ENCODE measurements at places on chromosomes 12 and 14.

DNA sequence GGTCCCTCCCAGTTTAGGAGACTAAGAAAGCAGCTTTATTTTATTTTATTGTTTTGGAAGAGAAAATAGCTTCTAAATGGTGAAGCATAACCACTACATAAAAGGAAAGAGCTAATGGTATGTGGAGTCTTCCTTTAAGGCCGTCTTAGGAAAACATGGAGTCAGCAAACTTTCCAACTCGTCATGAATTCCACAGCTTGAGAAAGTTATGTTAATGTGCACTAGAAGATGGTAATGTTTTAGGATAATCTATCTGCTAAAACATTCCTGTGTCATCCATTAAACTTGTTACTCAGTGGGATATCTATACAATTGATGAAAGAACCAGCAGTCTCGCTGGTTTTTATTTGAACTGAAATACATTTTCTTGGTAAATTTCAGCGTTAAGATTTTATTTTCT lies 448.4 kb upstream of the SEL1L start:
- DNase-seq = no peak

DNA sequence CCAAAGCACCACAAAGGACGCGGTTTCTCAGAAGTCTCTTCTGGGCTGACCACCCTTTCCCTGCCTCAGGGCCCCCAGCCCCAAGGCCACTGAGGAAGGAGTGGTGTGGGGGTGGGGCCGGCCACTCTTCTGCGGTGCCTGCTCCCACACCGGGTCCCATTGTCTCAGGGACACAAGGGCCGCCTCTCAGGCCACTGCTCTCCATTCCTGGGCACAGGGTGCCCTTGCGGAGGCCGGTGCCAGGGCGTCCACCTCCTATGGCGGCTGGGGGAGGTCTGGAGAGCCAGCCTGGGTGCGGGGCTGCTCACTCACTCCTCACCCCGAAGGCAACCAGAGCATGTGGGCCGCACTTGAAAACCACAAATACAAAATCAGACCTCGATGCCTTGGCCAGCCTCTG lies 44.1 kb downstream of the PRIMA1 start:
- DNase-seq = no peak

DNA sequence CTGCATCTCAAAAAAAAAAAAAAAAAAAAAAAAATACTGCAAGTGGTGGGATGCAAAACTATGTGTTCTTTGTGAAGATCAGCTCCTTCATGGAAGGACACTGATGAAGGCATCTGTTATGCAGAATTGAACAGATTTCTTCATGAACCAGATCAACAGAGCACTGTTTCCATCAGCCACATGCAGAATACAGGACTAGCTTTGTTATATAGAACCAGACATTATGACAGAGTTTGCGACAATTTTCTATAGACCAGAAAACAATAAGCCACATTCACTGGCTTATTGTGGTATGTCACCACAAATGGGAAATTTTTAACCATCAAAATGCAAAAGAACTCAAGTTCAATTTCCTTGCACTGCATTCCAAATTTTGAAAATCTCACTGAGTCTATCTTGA lies 34.7 kb downstream of the CIT start:
- no peak for DNase-seq

GRCh38 chr12:8831116-8831515 lies 8.7 kb downstream of the A2ML1 start:
- no peak for DNase-seq

DNA sequence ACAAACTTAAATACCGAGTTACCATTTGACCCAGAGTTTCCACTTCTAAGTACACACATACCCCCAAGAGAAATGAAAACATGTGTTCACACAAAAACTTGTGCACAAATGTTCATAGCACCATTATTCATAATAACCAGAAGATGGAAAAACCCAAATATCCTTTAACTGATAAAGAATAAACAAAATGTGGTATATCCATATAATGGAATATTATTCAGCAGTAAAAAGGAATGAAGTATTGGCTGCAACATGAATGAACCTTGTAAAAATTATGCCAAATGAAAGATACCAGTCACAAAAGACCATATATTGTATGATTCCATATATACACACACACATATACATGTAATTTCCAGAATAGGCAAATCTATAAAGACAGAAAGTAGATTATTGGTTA lies 116.4 kb downstream of the TAOK3 start:
- no peak for DNase-seq

DNA sequence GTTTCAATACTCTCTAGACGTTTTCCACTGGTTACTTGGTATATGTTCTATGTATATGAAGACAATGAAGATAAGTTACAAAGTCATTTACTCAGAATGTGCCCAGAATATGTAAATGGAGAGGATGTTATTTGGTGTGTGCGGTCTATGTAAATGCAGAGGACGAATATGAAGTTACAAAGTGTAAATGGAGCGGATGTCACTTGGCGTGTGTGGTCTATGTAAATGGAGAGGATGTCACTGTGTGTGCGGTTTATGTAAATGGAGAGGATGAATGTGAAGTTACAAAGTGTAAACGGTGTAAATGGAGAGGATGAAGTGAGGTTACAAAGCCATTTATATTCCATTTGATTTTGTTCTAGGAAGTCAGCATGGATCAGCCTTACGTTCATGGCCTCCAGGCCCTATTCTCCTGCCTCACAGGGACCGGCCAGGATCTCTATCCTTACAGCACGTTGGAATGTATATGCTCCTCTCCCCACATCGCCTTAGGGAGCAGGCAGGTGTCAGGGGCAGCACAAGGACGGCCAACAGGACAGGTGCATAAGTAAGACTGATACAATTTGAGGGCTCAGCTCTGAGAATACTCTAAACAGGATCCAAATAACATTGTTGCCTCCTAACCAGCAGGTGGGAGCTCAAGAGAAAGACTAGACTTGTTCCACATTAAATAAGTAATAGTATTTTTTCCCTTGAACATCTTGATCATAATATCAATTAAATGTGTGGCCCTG lies 42.4 kb downstream of the GLRX5 start:
- no peak for DNase-seq

DNA sequence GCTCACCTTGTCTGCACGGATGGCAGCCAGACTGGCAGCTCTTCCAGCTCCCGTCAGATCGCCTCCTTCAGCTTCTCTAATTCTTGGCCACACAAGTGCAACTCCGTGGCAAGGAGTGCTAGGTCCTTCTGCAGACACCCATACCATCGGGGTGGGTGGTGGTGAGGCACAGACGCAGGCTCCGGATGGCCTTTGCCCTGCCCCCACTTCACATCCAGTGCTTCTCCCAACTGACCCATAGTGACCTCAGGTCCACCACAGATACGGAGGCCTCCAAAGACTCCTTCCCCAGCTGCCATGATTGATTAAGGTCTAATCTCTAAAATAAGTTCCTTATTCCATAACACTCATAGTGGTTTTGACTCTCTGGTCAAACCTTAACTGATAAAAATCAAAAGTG lies 19.9 kb upstream of the CD27 start:
- DNase-seq = no peak
